ENCODE measurements at places on chromosomes 5 and 9.

- DNase-seq, result no peak
These were observed 74.1 kb upstream of the HSPA9 start for GRCh38 chr5:138649316-138649720.

GRCh38 chr9:113934167-113934828, 58.2 kb downstream of the ZNF618 start:
- no peak for DNase-seq

DNA sequence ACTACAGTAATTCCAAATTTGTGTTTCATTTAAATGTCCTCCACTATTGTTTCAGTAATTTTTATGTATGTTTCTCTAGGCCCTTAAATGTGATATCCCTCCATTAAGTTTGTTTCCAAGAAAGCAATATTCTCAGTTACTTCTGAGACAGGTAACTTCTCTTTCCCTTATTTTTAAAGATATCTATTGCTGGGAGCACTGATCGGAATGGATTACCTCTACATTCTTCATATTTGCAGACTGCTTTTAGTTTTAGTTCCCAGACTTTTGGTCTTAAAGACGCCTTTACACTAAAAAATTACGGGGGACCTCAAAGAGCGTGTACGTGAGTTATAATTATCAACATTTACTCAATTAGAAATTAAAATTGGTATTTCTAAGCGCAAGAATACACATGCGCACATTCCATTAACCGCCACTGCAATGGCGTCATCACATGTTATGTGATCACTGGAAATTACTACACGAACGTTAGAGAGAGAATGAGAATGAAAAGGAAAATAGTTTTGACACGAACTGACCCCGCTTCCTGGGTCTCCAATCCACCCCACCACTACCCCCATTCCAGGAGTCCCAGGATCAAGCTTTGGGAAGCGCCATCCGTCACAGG, 519 bp upstream of the RAD50 start:
- DNase-seq, result no peak

GRCh38 chr5:61587125-61587524, 255.1 kb downstream of the ZSWIM6 start:
- DNase-seq, result no peak

Data from kidney capillary endothelial cell (primary cell).